ENCODE measurements at places on chromosomes 6 and 20. TPM values are rescaled to one million over a fixed set of nuclear protein-coding genes. Genes with fewer than 3 reads are reported as not detected.

ADA gene
- 8.4 TPM for total RNA-seq

TRIM15 gene
- total RNA-seq = not detected

KCNK16 gene
- total RNA-seq = not detected

CST2 gene
- total RNA-seq = not detected

STMND1 gene
- total RNA-seq = not detected

Measured in articular chondrocyte of knee joint (primary cell).